Fibroblast of skin of right biceps (primary cell): ENCODE measurements at places on chromosomes 11 and 22.

- no peak for DNase-seq
Measured at GRCh38 chr11:128524172-128524571, 63.2 kb downstream of the ETS1 start.

DNA sequence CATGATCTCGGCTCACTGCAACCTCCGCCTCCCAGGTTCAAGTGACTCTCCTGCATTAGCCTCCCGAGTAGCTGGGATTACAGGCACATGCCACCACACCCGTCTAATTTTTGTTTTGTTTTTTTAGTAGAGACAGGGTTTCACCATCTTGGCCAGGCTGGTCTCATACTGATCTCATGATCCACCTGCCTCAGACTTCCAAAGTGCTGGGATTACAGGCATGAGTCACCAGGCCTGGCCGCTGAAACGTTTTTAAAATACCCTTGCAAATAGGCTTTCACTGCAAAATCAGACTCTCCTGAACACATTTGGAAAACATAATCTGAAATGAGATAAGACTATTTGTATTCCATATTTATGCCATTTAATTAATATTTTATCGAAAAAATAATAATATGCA lies 826.1 kb upstream of the CNTN5 start:
- DNase-seq = no peak

DNA sequence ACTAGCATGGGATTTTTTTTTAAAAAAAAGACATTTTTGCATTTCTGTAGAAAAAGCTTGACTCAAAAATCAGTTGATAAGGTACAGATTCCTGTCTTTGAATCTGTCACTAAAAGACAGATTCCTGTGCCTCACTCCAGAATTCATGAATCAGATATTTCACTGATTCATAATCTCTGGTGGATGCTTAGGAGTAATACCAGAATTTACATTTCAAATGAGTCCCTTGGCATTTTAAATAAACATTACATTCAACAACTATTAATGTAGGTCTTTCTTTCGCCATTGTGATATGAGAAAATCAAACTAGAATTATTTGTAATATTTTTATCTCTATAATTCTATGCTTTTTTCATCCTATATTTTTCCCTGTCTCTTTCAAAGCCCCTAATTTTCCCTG lies 128.3 kb downstream of the APIP start:
- DNase-seq = peak; percentile 32

GRCh38 chr11:25436326-25436725 lies 895.6 kb upstream of the ANO3 start:
- no peak for DNase-seq

GRCh38 chr11:111797145-111797581 lies 31.0 kb upstream of the PPP2R1B start:
- DNase-seq = peak; percentile 62

DNA sequence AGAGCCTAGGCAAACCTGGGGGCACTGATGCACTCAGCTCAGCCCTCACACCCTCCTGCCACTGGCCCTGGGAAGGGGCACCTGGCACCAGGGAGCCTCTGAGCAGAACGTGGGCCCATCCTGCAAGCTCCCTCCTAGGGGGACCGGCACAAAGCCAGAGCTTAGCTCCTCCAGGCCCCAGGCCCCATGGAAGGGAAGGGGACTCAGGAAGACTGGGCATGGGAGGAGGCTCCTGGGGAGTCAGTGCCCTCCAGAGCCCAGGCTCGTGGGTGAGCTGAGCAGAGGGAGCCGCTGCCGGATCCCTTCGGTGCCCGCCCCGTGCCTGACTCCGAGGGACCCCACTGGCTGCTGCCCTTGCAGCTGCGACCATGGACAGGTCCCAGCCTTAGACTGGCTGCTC lies 28.5 kb downstream of the ADA2 start:
- DNase-seq = no peak

- DNase-seq = no peak
Measured at GRCh38 chr11:118856314-118856713, 27.4 kb upstream of the CXCR5 start.

GRCh38 chr11:22984045-22984444 lies 123.8 kb upstream of the CCDC179 start:
- no peak for DNase-seq

DNA sequence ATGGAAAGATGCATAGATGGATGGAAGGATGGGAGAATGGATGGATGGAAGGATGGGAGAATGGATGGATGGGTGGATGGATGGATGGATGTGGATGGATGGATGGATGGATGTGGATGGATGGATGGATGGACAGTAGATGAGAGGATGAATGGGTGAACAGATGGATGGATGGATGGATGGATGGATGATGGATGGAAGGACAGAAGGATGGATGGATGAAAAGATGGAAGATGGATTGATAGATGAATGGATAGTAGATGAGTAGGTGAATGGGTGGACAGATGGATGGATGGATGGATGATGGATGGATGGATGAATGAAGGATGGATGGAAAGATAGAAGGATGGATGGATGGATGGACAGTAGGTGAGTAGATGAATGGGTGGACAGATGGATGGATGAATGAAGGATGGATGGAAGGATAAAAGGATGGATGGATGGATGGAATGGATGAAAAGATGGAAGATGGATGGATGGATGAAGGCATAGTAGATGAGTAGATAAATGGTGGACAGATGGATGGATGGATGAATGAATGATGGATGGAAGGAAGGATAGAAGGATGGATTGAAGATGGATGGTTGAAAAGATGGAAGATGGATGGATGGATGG lies 15.5 kb downstream of the FGF3 start:
- no peak for DNase-seq

DNA sequence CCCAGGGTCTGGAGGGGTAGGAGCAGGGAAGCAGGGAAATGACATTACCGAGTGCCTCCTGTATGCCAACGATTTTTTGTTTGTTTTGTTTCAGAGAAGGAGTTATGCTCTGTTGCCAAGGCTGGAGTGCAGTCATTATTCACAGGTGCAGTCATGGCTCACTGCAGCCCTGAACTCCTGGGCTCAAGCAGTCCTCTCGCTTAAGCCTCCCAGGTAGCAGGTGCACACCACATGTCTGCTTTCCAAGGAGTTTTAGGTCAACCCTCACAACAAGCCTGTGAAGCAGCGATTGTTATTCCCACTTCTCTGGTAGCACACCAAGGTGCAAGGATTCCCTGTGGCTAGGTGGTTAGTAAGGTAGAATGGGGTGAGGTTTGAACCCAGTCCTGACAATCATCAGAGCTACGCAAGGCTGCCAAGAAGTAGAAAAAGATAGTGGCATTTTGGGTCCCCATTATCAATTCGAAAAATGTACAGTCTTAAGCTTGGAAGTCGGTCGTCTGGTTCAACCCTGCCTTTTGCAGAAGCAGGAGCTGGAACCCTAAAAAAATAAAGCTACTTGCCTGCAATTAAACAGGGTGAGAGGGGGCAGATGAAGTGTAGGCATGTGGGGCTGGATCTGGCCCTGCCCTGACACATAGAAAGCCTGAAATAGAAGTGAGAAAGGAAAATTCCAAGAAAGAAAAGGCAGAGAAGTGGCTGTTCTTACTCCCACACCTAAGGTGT lies 9.1 kb downstream of the UCP3 start:
- no peak for DNase-seq

DNA sequence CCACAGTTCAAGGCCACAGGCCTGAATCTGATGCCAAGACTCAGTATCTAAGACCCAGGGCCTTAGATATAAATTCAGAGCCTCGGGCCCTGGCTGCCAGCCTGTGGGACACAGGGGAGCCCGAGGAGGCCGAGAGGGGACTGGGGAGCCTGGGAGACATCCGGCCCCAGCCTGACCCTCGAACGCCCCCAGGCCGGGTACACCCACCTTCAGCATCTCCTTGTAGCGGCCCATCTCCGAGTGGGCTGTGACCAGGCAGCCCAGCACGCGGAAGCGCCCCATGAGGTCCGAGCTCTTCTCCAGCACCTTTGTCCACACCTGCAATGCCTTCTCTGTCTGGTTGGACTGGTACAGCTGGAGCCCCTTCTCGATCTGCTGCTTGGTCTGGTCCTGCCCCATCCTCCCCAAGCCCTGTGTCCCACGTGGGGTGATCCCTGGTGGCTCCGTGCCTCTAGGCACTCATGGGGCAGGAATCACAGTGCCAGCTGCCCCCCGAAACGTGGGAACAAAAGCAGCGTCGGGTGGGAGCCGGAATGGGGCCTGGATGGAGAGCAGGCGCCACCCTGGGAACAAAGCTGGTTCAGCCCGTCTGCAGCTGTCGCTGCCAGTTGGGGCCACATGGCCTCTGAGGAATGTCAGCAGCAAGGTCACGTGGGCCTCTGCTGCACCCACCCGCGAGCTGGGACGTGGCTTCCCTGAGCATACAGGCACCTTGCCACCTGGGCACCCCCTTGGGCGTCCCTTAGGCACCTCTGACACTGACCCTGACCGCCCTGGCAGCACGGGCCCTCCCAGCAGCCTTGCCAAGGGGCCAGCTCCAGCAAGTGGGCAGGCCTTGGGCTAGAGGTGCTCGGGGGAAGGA lies at the start of gene RAPSN:
Gene RAPSN (minus strand): TSS at position 571 of the 862 bp plus-strand sequence. CDS start 172 bp downstream, at position 399.
- DNase-seq = no peak
